ENCODE measurements at places on chromosomes 13 and 19.

DNA sequence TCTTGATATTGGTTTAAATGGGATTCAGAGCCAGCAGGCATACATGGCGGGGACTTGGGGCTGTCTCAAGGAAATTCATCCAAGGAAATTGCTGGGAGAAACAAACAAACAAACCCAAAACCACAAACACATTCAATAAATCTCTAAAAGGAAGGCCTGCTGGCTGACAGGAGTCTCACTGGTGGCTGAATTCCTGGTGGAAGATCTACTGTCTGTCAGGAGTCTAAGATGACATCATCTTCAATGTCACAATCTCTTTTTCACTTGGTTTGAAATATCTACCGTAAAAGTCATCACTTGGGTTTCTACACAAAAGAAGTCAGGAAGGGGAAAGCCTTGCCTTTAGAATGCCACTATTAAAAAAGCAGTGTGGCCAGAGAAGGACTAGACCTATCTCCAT, 87.9 kb downstream of the KLF5 start:
- no peak for DNase-seq

GRCh38 chr19:42079886-42080763, 4.2 kb downstream of the ZNF574 start:
- DNase-seq: no peak

DNA sequence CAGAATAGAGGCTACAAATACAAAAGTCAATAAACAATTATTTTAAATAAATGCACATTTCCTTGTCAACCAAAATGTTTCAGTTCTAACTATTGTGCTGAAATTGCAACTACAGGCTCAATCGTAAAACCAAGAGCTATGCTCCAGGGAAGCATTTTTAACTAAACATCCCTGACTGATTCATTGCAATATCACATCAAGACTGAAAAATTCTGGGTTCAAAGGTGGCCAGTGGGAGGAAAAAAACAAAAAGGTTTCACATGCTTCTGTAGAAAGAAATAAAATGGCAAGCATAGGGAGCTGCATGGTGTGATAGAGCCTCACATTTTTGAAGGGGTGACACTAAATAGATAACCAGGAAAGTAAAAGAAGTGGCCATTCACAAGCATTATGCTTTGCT, 862.8 kb downstream of the PCDH9 start:
- no peak for DNase-seq

DNA sequence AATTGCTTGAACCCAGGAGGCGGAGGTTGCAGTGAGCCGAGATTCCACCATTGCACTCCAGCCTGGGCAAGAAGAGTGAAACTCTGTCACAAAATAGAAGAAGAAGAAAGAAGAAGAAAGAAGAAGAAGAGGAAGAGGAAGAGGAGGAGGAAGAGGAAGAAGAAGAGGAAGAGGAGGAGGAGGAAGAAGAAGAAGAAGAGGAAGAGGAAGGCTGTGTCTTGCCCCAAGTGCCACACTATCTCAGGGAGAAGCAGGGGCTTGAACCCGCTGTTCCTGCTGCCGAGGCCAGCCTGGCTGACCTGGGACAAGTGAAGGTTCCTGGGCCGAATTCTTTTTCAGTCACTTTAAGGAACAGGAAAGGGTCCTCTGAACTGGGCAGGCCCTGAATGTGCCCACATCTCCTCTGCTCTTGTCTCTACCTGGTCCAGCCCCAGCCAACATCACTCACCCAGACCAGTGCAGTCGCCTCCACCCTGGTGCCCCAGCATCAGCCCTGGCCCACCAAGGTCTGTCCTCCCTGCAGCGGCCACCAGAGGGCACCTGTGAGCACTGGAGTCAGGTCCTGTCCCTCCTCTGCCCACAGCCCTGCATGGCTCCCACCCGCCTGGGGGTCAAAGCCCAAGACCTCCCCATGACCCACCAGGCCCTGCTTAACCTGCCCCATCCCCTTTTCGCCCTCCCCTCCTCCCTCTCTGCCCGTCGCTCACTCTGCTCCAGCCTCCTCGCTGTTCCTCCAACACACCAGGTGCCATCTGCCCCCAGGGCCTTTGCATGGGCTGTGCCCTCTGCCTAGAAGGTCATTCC, 20.0 kb downstream of the TICAM1 start:
- peak; percentile 88 for DNase-seq

DNA sequence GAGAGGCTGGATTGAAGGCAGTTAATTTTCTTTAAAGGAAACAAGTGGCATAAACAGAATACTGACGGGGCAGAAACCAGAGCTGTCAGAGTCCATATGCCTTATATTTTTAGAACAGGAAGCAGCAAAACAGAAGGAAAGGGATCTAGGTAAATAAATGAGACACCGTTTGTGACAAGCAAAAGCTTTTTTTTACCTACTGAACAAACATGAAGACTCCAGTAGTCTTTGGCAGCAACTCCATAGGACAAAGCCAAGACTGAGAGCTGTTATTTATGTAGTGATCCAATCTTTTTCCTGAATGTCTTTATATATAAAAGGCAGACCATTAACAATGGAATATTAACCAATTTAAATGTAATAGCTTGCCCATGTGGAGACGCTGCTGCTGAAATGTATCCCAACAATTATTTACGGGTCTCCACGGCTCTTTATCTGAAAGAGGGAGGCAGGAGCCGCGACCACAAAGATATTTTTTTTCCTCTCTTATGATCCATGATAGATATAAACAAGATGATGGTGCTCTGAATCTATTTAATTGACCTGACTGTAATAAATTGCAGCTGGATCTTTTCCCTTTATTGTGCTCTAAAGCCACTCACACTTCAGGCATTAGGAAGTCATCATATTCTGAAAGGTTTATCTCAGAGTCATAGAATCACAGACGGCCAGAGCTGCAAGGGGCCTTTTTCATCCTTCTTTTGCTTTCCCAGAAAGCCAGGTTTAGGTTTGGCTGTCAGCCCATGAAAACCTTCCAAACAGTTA, 687.8 kb downstream of the EFNB2 start:
- no peak for DNase-seq

DNA sequence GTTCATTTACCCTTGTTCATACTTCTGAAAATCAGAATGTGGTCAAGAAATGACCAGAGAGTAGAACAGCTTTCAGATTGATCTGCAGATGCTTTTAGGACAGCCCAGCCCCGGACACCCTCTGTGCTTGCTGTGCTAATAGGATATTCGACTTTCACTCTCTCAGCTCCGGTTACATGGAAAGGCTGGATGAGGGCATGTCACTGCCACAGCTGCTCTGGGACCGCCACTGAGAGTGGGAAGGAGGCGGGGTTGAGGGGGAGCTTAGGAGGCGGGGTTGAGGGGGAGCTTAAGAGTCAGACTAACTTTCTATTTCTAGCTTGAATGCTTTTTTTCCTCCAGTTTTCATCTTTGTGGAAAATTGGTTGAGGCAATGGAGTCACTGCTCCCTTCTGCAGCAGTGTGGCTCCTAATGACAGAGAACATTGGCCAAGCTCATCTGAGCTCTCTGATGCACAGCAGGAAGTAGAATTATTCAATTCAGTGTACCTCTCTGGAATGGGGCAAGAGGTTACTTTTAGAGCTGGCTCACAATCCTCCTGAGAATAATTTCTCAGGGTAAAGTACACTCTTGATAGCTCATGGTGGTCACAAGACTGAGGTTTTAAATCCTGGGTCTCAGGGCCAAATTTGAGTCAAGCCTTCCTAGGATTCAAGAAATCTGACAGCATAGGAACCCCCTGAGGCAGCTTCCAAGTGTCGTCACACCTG, 74.6 kb upstream of the NPAS1 start:
- no peak for DNase-seq

GRCh38 chr13:50229960-50230661, 214.9 kb downstream of the KCNRG start:
- DNase-seq: no peak

All from stimulated activated CD4-positive, alpha-beta T cell treated with anti-CD3 and anti-CD28 coated beads, Interleukin-1b, Interleukin-23, amount 100 ng/mL, for 48 hours (primary cell).